CD4-positive, alpha-beta T cell (primary cell): ENCODE measurements at places on chromosomes 4 and X.

DNA sequence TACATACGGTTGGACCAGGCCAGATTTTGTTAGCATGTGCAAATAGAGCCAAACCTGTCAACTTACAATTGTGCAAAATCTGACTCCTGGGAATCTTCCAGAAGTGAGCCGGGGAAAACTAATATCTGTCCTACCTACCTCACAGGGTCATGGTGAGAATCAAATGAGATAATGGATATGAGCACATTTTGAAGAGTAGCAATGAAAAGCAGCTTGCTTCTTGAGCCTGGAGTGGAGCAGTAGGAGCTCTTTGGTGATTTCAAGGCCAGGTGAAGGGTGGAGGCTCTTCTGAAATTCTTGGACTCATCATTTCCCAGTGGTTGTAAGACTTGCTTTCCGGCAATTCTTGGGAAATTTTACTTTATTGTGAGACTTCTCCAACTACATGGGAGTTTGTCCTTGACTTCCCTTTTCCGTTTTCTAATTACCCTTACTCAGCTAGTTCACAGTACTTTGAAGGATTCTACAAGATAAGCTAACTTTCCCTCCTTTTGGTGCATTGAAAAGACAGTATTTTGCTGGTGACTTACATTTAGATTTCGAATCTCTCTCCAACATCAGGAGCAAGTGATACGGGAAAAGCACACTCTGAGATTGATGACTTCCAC lies 12.2 kb downstream of the PLAC1 start:
- DNase-seq: no peak

DNA sequence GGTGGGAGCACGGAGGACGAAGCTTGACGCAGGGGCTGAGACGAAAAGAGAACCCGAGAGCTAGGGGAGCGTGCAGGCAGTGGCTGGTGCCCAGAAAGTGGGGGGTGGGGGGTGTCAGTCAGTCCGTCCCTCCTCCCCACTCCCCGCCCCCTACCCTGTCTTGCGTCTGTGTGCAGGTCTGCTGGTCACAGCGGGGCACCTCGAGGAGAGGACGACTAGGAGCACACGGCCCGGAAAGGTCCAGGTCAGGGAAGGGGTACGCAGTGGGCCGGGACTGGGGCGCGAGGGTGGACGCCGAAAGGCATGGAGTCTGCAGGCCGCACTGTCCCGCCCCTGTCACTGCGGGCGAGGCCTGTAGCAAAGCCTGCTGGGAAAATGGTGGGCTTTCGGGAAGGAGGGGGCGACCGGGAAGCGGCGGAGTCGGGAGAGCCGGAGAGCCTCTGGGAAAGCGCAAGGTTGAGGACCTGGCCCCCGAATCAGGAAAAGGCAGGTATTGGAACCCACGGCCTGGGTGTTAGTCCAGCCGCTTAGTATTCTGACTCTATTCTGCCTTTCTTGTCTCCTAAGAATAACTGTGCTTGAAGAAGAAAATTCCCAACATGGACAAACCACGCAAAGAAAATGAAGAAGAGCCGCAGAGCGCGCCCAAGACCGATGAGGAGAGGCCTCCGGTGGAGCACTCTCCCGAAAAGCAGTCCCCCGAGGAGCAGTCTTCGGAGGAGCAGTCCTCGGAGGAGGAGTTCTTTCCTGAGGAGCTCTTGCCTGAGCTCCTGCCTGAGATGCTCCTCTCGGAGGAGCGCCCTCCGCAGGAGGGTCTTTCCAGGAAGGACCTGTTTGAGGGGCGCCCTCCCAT lies 769 bp downstream of the TCEAL1 start:
- DNase-seq: no peak

DNA sequence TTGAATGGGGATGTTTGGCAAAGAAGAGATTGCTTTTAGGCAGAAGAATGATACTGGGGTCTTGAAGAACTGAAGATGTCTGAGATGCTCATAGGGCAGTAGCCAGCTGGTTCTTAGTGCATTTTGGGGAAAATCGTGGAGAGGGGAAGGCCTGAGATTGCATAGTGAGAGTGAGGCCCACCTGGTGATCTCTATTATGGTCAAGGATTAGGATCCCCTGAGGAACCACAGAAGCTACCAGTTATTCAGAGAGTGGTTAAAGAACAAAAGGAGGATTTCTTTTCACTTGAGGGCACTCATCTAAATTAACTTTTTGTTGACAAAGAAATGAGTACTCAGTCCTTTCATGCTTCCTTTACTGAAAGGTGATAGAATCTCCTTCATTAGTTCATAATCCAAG lies 271.3 kb upstream of the HAND2 start:
- DNase-seq: no peak

DNA sequence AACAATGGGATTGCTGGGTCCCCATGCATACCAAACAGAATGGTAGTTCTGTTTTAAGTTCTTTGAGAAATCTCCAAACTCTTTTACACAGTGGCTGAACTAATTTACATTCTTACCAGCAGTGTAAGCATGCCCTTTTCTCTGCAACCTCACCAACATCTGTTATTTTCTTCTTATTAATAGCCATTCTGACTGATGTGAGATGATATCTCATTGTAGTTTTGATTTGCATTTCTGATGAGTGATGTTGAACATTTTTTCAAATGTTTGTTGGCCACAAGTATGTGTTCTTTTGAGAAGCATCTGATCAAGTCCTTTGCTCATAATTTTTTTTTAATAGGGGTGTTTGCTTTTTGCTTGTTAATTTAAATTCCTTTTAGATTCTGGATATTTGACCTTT lies 41.2 kb upstream of the ZMAT1 start:
- no peak for DNase-seq

DNA sequence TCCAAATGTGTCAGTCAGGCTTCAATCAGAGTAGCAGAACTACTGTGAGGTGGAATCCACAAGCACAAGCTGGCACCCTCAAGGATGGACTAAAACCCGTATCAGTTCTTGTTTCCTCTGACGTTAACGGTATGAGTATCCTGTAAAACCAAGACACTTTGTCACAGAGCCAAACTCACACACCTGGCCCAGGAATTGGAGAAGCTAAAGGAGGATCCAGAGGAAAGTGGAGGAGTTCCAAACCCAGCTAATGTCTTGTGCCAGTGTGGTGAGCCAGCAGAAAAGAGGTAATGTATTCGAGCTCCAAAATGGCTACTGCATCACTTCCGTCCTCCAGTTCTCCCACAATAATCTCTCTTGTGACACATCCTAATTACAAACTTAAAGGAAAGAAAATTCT lies 44.7 kb downstream of the ATP1B4 start:
- DNase-seq: no peak

DNA sequence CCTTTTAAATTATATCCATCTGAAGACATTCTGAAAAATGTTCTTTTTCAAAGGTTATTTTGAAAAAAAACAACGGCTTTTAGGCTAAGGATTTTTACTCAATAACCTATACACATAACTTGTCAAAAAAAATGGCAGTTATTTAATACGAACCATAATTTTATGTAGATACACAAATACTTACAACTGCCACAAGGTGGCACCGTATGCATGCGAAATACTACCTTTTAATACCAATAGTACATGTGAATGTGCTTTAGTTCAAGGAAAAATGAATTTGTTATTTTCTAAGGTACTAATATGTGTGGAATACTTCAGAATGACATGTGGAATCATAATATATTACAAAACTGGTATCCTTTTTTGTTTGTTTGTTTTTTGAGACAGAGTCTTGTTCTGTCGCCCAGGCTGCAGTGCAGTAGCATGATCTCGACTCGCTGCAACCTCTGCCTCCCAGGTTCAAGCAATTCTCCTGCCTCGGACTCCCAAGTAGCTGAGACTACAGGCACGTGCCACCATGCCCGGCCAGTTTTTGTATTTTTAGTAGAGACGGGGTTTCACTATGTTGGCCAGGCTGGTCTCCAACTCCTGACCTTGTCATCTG lies 4.6 kb upstream of the MAD2L1 start:
- DNase-seq: no peak

- DNase-seq: no peak
Measured at GRCh38 chr4:173057901-173058300, 110.7 kb upstream of the GALNT7 start.

- DNase-seq: no peak
Measured at GRCh38 chrX:65745992-65746391, 78.5 kb downstream of the MSN start.

DNA sequence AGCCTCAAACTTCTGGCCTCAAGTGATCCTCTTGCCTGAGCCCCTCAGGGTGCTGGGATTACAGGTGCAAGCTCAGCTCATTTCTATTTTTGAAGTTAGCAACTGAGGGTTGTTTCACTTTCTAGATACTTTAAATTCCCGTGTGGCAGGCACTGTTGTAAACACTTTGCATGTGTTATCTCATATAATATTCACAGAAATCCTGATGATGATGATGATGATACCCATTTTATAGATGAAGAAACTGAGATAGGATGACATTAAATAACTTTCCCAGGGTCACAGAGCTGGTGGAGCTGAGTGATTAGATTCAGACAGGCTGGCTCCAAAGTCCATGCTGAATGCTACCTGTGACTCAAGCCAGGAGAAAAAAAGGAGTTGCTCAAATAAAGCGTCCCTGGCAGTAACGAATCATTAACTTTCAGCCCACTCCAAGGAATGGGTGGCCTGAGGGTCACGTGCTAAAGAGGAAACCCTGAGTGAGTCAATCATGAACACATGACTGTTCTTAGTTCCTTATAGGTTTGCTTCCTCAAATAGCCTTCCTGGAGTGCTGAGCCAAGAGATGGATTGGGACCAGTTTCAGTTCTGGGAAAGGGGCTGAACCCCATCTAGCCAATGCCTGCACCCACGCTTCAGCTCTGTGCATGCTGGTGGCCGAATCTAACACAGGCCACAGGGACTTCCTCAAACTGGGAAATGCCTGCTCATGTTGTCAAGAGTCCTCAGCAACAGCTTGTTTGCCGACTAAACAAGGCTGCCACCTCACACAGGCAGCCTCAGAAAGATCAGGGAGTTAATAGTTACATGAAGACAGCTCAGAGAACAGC lies 52.8 kb downstream of the RBM47 start:
- DNase-seq: no peak

DNA sequence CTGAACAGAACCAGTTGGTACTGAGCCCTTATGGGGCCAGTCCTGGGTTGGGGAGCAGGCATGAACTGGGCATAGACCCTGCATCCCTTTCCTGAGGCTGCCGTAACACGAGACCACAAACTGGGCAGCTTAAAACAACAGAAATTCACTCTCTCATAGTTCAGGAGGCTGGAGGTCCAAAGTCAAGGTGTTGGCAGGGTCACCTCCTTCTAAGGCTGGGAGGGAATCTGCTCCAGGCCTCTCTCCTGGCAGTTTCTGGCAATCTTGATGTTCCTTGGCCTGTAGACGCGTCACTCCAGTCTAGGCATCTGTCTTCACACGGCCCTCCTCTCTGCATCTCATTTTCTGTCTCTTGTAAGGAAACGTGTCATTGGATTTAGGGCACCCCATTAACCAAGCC lies 19.8 kb upstream of the SORCS2 start:
- no peak for DNase-seq

DNA sequence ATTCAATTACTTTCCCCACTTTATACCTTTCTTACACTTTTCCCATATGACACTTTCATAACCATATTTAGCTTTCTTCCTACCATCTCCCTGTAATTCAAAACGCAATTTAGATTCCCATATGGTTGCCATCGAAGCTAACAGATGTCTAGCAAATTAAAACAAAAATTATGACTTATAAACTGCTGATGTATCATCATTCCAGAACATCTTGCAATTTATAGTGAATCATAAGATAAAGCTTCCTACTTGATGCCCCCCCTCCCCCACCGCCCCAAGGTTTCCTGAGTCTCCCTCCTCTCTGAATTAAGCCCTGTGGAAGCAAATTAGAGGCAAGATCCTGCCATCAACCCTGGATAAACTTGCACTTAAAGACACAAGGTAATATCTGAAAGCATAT lies 5.4 kb downstream of the TSPAN5 start:
- DNase-seq: no peak

GRCh38 chr4:677431-678293 lies 3.3 kb downstream of the MYL5 start:
- no peak for DNase-seq

GRCh38 chrX:39774774-39775328 lies 322.9 kb downstream of the BCOR start:
- DNase-seq: no peak

GRCh38 chr4:136831553-136831952 lies 700.7 kb downstream of the PCDH18 start:
- DNase-seq: no peak

DNA sequence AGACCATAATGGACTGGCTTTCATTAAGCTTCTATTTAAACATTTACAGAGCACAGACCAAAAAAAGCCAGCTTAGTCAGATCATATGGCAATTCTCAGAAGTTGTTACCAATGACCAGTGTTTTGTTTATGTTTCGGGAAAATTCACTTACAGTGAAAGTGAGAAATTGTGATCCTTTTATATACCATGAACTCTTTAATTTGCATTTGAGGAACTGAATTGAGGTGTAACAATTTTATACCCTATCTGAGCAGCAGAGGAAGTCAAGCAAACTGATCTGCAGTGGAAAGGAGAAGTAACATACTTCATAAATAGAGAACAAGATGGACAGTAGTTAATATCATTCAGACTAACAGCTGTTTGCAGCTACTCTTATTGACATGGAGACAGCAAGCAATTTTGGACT lies 97.1 kb downstream of the TMA16 start:
- DNase-seq: no peak

- no peak for DNase-seq
Measured at GRCh38 chr4:38791010-38791409, 8.2 kb upstream of the TLR10 start.

DNA sequence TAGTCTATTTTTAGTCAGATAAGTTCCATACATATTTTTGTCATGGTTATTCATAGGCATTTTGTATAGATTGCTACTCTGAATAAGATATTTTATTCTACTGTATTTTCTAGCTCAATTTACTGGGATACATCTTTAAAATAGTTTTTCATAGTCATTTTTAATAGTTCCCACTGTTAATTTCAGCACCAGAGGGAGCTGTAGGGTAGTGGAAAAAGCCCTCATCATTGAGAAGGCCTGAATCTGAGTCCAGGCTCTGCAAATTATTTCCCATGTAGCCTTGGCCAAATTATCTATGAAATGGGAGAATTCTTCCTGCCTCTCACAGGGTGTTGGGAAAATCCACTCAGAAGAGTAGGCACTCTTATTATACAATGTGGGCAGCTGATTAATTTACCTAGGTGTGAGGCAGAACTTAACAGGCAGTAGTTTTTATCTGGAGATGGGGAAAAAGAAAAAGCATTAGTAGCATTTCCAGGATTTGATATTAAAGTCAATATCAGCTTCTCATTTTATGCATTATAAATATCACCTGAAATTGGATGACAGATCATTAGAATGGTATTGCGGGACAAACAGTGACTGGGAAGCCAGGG lies 102.9 kb upstream of the PAQR3 start:
- DNase-seq: no peak

DNA sequence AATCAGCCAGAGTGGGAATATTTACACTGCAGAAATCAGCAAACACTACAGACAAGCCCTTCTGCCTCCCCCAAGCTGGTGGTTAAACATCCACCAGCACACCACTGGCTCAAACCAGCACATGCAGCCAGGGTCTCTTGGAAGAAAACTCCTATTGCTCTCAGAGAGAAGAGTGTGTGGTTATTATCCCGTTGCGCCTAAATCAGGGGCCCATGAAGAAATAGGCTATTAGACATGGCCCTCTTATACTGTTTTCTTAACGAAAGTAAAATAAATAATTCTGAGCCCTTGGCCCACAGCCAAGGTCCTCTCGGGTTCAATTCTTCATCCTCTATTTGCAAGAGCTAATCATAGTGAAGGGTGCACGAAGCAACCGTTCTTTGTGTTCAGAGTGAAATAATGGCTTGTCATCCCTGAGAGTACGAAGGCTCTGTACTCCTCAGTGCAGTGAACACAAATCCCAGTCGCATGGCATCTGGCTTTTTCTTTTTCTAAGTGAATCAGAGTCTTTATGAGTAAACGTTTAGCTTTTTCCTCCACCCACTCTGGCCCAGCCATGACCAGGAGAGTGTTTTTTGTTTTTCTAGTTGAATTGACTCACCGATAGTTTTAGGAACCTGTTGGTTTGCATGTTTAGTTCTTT lies 33.4 kb upstream of the RBM47 start:
- no peak for DNase-seq
